NCI-H2029 treated with DMSO at 0.1 percent for 48 hours (cell line): ENCODE measurements at places on chromosomes 12 and 14.

DNA sequence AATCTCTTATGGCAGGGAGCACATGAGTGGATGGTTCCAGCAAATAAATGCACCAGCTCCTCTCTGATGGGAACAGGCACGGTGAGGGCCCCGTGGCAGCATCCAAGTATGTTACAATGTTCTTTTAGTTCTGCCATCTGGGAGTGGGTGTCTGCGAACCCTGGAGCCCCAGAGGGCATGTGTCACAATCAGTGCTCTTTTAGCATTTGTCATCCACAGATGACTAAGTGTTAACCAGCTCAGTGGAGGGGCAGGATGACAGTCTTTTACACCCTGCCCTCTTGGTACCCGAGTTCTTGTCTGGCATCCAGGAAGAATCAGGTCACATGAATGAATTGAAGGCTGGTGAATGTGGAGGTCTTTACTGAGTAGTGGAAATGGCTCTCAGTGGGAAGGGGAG lies 560.4 kb upstream of the FLRT2 start:
- DNase-seq = no peak

- DNase-seq = no peak
Measured at GRCh38 chr14:74861734-74862090, 14.2 kb downstream of the PROX2 start.

GRCh38 chr14:101620031-101620788 lies 58.9 kb downstream of the DIO3 start:
- no peak for DNase-seq

GRCh38 chr12:12975322-12976077 lies 23.5 kb upstream of the GPRC5D start:
- no peak for DNase-seq

DNA sequence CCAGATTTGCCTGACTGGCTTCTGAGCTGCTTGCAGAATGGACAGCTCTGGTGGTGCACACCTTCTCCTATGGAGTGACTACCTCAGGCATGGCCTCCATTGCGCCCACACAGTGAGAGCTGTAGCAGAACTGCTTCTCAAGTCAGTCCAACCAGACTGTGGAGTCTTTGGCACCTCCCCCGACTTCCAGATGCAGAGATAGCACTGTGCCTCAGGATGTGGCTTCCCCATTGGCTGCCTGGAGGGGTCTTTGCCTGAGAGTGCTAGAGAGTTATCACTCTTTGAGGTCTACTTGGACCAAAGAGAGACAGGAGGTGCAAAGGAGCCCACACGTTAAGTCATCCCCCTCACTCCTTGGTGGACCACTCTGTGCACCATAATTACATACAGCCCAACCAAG lies 44.8 kb upstream of the FRS2 start:
- no peak for DNase-seq

DNA sequence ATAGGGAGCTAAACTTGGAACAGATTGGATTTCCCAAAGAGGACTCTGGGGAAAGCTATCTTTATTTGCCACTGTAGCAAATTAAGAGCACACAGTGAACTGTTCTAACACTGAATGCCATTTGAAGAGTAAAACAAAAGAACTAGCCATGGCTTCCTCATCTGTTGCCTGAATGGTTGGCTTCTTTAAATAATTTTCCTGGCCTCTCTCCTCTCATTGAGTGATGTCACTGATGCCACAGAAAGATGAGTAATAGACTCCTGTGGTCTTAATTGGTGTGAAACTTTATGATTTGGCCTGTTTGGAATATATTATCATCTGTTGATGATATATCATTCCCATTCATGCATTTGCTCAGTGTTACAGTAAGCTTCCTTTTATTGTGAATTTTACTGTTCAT lies 42.5 kb downstream of the WDR20 start:
- no peak for DNase-seq

GRCh38 chr14:32932914-32933628 lies 5.6 kb upstream of the NPAS3 start:
- no peak for DNase-seq

GRCh38 chr12:98489176-98489575 lies 26.2 kb upstream of the TMPO start:
- no peak for DNase-seq

DNA sequence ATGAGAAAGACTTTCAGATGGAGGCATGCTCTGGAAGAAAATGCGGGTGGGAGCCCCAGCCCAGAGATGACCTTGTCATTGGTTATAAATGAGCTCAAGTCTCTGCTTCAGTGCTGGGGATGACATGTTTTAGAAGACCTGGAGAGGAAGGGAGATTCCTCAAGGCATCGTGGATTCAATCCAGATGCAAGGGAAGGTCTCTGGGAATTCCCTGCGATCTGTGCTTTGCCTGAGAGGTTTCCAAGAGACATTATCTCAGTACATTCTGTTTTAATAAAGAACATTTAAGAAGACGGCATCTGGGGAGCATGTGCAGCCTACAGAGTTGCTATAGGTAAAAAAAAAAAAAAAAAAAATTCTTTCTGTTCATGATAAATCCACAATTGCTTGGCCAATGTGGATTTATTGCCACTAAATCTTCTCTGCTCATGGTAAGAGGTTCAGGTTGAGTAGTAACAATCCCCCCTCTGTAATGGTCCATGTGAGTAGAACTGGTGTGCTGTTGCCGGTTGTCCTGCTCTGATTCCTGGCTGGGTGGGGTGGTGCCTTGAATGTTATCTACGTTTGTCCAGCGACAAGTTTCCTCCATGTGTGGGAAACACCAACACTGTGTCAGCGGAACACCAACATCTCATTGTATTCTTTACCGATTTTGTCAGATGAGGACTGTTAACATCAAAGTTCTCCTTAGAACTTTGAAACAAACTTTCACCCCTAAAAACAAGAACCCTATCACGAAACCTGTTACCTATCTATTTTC lies 230.0 kb downstream of the MSRB3 start:
- no peak for DNase-seq

DNA sequence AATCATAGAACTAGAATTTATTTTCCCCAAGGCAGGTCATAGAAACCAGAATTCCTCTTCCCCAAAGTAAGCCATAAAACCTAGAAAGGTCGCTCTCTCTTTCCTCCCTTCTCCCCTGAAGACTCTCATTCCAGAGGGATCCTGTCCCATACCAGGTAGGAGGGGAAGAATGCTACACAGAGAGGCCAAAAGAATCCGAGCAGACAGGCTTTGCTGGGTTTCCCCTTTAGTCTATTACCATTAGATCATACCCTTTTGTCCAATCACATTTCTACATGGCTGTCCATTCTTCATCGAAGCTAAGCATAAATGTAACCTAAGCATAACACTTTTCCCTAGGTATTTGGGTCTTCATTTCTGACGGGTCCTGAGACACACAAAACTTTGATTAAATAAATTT lies 204.5 kb downstream of the SPTSSA start:
- DNase-seq = no peak

GRCh38 chr12:128425666-128426331 lies 158.8 kb downstream of the TMEM132C start:
- no peak for DNase-seq
